Uterus (tissue), 4 donors: ENCODE measurements at places on chromosomes 2 and 18. TPM values are rescaled to one million over a fixed set of nuclear protein-coding genes. Genes with fewer than 3 reads are reported as not detected.
A peak's percentile ranks its signal among the peaks of the same experiment; 100 is the strongest.

GRCh38 chr2:157508676-157509075 is 64.8 kb upstream of the CYTIP start:
- DNase-seq = no peak

DNA sequence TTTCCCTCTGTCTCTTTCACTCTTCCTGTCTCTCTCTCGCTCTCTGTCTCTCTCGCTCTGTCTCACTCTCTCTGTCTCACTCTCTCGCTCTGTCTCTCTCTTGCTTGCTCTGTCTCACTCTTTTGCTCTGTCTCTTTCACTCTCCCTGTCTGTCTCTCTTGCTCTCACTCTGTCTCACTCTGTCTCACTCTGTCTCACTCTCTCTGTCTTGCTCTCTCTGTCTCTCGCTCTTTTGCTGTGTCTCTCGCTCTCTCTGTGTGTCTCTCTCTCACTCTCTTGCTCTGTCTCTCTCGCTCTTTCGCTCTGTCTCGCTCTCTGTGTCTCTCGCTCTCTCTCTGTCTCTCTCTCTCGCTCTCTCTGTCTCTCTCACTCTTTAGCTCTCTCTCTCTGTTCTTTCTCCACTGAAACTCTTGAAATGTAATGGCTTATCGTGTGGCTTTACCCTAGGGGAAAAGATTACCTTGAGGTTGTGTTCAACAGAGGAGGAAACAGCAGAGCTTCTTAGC is 22.9 kb downstream of the INPP1 start:
- DNase-seq = no peak

- DNase-seq = no peak
Measured at GRCh38 chr2:215410932-215411285, 25.0 kb downstream of the FN1 start.

DNA sequence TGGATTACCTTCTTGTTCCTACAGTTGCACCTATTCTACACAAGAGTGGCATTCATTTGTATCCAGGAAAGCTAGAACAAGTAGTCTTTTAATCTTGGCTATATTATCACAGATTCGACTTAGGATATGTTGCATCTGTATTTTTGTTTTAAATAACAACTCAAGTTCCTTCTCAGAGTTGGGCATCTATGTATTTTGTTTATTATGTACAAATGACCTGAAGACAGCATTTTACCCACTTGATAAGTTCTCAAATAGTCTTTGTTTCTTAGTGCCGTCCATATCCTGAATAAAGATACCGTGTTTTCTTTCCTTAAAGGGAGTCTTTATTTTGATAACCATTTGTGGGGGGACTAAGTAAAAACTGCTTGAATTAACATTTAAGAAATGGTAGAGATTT is 2.9 kb downstream of the ITPRID2 start:
- no peak for DNase-seq

DNA sequence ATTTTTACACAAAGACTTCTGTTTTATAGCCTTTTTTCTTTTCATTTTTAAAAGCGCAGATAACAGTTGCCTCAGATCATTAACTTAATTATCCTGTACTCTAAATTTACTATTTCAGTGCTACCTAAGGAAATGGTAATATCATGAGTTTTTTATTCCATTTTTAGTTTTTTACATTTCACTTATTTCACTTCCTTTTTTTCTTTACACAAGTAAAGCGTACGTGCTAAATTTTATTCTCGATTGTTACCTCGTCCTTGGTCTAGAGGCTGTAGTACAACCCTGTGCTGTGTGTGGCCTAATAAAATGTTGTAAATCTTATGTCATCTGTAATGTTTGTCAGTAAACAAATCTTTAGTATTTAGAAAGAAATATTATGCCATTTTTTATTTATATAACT is 49.2 kb downstream of the CRIM1 start:
- DNase-seq = no peak

GRCh38 chr2:99190548-99190947 is 9.6 kb downstream of the MRPL30 start:
- no peak for DNase-seq

GRCh38 chr2:67456428-67456827 is 59.3 kb downstream of the ETAA1 start:
- no peak for DNase-seq

DNA sequence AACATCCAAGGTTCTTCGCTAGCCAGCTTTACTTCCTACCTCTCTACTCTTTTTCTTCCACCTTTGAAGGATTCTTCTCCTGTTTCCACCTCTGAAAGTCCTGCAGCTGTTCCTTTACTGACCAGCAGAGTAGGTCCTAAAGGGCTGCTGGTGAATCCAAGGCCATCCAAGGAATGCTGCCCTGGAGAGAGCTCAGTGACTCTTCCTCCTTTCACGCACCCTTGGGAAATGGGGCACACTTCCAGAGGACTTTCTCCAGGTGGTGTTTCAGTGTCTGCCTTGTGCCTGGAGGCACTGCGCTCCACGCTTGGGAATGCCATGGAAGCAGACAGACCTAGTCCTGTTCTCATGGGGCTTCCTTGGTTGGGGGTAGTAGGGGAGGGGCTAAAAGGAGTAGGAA is 45.4 kb downstream of the SLC16A14 start:
- DNase-seq = no peak

DNA sequence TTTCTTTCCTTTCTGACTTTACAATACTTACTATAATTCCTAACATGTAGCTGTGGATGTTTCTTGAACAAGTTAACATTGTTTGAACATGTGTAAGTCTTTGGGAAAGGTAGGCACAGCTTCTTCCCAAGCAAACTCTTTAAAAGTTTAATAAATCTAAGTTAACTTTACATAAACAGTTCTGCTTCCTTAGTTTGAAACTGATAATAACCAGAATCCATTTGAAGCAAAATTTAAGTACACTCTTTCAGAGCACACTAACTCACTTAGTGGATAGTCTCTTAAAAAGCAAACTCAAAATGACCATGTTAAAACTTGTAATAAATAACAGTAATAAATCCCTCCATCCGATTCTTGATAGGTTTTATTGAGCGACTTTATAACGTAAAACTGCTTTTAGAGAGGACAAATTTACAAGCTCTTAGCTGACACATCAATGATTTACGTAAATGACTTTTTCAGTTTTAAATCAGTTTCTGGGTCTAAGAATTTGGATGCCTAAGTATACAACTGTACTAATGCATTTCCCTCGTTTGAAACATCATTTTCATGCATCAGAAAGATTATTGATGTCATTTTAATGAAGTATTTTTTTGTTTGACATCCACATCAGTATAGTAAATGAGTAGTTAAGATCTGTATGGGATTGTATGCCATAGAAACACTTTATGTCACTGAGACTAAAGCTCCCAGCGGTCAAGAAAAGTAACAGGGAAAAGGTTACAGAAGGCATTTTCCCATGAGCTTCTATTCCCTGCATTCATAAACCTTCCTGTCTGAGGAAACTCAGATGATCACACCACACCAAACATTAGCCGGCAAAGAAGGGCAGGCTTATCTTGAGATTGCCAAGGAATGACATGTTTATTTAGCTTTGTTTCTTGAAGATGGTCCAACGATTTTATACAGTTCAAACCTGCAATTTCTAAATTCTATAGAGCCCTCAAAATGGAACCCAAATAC is 67.5 kb downstream of the PDE1A start:
- no peak for DNase-seq

DNA sequence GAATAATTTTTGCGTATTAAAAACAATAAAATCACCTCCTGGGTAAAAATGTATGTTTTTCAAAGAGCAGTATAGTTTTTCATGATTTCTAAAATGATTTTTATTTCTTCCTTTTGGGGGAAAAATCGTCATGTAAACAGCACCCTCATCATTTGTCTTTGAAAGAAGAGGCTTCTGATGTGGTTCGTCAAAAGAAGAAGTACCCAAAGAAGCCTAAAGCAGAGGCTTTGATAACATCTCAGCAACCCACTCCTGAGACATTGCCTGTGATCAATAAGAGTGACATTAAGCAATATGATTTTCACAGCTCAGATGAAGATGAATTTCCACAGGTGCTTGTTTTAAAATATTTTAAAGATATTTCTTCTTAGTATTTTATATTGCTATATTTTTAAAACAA is 110.2 kb upstream of the KIF5C start:
- no peak for DNase-seq

DNA sequence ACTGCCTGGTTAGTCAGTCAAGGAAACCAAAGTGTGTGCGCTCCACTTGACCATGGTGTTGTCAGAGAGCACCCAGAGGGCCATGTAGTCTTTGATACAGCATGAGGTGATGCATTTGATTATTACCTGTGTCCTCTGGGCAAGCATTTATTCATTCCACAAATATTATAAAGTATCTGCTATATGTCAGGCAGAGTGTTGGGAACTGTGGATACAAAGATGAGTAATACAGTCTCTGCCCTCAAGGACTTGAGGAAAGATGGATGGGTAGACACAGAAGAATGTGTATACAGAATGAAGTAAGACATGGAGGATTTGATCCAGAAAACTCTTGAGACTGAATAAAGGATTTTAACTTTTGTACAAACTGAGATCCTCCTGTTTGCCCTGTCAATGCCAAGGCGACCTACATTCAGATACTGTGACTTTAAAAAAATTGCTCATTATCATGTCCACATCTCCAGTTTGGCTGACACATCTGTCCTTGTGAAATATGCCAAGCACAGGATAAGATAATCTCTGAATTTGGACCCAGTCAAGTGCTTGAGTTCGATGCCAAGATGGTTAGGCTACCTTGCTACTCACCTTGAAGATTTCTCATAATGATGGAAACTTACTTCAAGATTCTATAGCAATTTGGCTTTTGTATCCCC is 50.8 kb downstream of the ACYP2 start:
- no peak for DNase-seq

GRCh38 chr2:104904889-104905288 is 51.0 kb downstream of the POU3F3 start:
- no peak for DNase-seq

DNA sequence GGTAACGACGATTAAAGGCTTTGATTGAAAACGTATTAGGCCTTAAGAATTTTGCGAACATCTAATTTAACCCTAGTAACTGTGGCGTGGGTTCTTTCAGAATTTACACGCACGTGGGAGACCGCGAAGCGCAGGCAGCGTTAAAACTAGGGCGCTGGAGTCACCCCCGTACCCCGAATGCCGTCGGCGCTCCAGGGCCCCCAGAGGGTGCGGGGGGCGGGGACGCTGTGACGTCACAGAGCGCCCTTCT is 673 bp upstream of the SMCHD1 start:
- peak; percentile 71 for DNase-seq

FSIP2 gene
- total RNA-seq = 4.3 TPM

DNA sequence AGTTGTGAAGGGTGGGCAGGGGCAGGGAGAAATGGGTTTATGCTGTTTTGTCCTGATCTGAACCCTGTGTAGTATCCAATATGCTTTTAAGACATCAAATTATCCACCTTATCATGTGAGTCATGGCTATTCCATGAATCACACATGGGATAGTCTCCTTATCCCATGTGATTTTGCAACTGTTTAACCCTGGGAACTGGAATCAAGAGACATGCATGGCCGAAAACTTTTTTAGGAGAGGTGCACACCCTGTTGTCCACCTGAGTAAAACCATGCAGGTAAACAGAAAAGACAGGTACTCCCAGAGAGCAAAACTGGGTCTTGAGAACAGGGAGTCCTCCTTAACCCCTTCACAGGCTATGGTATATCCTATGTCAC is 490.6 kb upstream of the HS6ST1 start:
- no peak for DNase-seq

HOXD12 gene
- 0.76 TPM for total RNA-seq

NAT8 gene
- 0.62 TPM for total RNA-seq

- no peak for DNase-seq
Measured at GRCh38 chr2:193583638-193584400, 1389.1 kb upstream of the TMEFF2 start.
